ENCODE measurements at places on chromosomes 2 and 18. TPM values are rescaled to one million over a fixed set of nuclear protein-coding genes. Genes with fewer than 3 reads are reported as not detected.

DNA sequence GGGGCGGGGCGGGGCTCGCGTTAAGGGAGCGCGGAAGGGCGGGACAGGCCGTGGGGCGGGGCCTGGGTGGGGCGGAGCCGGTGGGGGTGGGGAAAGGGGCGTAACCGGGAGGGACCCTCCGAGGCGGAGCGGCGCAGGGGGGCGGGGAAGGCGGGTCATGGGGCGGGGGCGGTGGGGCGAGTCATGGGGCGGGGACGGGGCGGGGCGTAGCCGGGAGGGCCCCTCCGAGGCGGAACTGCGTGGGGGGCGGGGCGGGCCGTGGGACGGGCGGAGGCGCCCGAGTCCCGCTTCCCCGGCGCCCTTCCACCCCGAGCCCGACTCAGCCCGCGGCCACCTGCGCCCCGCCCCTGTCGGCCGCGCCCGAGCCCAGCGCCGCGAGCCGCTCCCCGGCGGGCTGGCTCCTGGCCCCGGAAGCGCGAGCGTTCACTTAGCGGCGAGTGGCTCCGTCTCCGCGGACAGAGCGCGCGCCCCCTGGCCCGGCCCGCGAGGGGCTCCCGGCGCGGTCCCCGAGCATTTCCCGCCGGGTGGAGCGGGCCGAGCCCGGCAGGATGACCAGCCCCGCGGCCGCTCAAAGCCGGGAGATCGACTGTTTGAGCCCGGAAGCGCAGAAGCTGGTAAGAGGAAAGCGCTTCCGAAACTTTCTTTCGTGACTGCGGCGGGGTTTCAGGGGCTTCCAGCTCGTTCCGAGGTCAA, 64.7 kb downstream of the LRRFIP1 start:
- no peaks in the 10 kb centered on the region for H3K36me3 ChIP-seq
- peak; percentile 85 for DNase-seq
- H3K27ac ChIP-seq: peak overlapping the region; percentile 95
- H3K4me1 ChIP-seq: peaks cover 39% of the 10 kb centered on the region

DNA sequence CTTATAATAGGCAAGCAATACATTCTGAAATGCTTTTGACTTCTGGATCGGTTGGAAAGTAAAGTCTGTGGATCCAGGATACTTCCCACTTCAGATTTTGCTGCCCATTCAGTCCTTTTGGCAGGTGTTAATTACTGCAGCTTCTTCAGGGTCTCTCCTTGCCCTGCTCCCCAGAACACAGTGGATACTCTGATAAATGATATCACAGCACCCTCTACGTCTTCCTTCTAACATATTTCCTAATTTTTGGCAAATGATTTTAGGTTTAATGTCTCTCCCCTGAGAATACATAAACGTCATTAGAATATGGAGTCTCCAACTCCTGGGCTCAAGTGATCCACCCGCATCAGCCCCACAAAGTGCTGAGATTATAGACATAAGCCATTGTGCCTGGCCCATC, 249.8 kb downstream of the NYAP2 start:
- DNase-seq: no peak
- H3K27ac ChIP-seq: no peak overlapping the region
- H3K4me1 ChIP-seq: no peaks in the 10 kb centered on the region
- peaks cover 4% of the 10 kb centered on the region for H3K27me3 ChIP-seq
- no peaks in the 10 kb centered on the region for H3K36me3 ChIP-seq

Gene NLRC4
- total RNA-seq: not detected

DNA sequence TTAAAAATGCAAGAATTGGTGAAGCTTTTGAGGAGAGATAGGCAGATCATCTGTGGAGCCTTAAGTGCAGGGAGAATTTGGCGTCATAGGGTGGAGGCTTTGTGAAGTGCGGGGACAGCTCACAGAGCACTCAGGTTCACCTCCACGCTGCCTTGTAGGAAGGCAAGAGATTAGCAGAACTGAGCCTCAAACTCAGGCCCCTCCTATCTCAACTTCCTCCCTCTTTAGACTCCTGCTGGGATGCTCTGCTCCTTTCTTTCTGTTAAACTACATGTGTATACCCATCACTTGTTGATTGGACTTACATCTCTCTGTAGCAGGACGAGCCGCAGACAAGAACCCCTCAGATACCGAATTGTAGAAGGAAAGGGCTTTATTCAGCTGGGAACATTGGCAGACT, 422.2 kb downstream of the SETBP1 start:
- DNase-seq: no peak
- H3K4me3 ChIP-seq: no peak overlapping the region
- peaks cover 2% of the 10 kb centered on the region for H3K4me1 ChIP-seq

DNA sequence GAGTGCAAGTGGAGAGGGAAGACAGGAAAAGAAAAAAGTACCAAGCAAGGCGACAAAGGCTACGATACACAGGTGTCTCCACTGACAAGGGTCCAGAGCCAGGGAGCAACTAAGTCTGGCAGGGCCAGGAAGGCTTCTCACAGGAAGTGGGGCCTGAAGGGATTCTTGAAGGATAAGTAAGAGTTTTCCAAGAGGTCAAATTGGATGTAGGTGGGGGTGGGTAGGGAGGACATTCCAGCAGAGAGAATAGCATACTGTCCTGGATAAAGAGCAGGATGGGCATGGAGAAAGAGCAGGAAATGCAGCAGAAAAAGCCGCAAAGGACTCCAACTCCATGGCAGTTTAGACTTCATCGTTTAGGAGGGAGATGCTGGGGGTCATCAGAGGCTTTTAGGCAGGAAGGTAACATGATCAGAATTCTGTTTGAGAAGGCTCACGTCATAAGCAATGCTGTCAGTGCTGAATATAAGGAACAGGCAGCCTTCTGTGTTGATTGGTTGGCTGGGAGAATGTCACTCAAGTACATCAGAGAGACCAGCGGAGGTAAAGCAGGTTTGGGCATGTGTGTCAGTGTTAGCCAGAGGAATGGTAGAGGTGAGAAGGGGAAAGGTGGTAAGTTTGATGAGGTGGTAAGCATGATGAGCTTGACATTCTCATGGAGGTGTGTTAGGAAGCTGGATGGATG, 35.1 kb downstream of the ARHGAP25 start:
- peaks cover 11% of the 10 kb centered on the region for H3K4me1 ChIP-seq
- no peaks in the 10 kb centered on the region for H3K27me3 ChIP-seq

GRCh38 chr2:134460583-134460998, 206.7 kb downstream of the MGAT5 start:
- no peak overlapping the region for H3K27ac ChIP-seq
- DNase-seq: peak; percentile 58
- H3K4me1 ChIP-seq: no peaks in the 10 kb centered on the region
- H3K36me3 ChIP-seq: peaks cover 2% of the 10 kb centered on the region
- no peak overlapping the region for H3K4me3 ChIP-seq

DNA sequence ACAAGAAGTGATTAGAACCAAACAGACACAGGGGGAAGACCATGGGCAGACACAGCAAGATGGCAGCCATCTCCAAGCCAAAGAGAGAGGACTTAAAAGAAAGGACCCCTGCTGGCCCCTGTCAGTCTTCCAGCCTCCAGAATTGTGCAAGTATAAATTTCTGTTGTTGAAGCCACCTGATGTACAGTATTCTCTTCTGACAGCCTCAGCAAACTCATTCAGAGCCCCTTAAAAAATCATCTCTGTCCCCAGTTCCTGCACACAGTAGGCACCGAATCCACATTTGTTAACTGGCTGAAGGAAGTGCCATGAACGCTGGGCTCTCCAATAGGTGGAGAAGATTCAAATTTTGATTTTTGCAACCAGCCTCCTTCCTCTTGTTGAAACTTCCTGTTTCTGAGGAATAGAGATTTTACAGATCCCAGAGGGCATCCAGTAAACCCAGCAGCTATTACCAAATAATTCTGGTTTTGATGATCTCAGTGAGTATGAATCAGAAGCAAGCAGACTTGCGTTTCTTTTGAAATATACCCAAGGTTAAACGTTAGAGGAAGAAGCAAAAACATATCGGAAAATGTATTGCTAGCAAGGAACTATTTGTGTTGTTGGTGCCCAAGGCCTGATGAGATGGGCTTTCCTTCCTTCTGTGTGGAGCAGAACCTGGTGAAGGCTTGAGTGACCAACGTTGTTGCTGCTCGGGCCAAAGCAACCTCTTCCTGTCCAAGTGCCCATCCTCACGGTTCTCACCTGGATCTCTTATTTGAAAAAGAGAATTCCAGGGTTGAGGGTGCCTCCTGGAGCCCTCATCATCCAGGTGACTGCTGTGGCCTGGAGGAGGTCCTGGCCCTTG, 47.7 kb upstream of the PLB1 start:
- H3K4me3 ChIP-seq: no peak overlapping the region
- peaks cover 41% of the 10 kb centered on the region for H3K4me1 ChIP-seq
- H3K27me3 ChIP-seq: no peaks in the 10 kb centered on the region
- DNase-seq: peak; percentile 85

DNA sequence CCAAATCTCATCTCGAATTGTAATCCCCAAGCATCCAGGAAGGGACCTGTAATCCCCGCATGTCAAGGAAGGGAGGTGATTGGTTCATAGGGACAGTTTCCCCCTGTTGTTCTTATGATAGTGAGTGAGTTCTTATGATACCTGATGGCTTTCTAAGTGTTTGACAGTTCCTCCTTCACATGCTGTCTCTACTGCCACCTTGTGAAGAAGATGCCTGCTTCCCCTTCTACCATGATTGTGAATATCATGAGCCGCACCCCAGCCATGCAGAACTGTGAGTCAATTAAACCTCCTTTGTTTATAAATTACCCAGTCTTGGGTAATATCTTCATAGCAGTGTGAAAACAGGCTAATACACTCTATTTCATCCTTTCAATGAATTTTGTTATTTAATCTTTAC, 446.7 kb downstream of the RNF144A start:
- H3K27ac ChIP-seq: no peak overlapping the region
- no peak overlapping the region for H3K4me3 ChIP-seq
- H3K36me3 ChIP-seq: no peaks in the 10 kb centered on the region
- H3K4me1 ChIP-seq: no peaks in the 10 kb centered on the region

Gene MAB21L4
- total RNA-seq: not detected

Gene NTSR2
- total RNA-seq: under 0.01 TPM

DNA sequence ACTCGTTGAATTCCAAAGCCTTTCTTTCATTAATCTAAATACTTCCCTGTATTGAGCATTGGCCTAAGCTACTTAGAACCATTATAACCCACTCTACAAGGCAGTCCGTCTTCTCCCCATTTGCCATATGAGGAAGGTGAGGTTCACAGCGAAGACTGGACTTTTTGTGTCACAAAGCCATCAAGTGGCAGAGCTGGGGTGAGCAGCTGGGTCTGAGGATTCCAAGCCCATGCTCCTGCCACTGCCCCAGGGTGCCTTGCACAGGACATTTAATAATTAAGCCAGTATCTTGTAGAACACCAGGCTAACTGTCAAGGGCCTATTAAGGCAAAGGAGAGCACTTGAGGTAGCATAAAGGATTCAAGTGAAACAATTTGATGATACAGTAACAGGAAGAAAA, 68.8 kb upstream of the ZNF397 start:
- no peak overlapping the region for H3K27ac ChIP-seq
- no peak overlapping the region for H3K4me3 ChIP-seq
- no peaks in the 10 kb centered on the region for H3K4me1 ChIP-seq
- DNase-seq: no peak
- no peaks in the 10 kb centered on the region for H3K27me3 ChIP-seq
- H3K36me3 ChIP-seq: no peaks in the 10 kb centered on the region

- H3K27me3 ChIP-seq: peaks cover 3% of the 10 kb centered on the region
- no peak overlapping the region for H3K4me3 ChIP-seq
- no peak for DNase-seq
- no peak overlapping the region for H3K27ac ChIP-seq
- no peaks in the 10 kb centered on the region for H3K36me3 ChIP-seq
Observed at GRCh38 chr2:96970910-96971309, 15.5 kb downstream of the FAM178B start.

- no peak overlapping the region for H3K4me3 ChIP-seq
- no peak for DNase-seq
- H3K36me3 ChIP-seq: no peaks in the 10 kb centered on the region
- no peaks in the 10 kb centered on the region for H3K27me3 ChIP-seq
- no peak overlapping the region for H3K27ac ChIP-seq
Observed at GRCh38 chr2:211665299-211665698, 873.3 kb downstream of the ERBB4 start.

Gene HADHB
- total RNA-seq: 130 TPM

GRCh38 chr2:228689053-228689452, 507.6 kb upstream of the SPHKAP start:
- H3K27ac ChIP-seq: no peak overlapping the region
- H3K4me3 ChIP-seq: no peak overlapping the region
- no peak for DNase-seq
- no peaks in the 10 kb centered on the region for H3K27me3 ChIP-seq
- no peaks in the 10 kb centered on the region for H3K36me3 ChIP-seq
- H3K4me1 ChIP-seq: peaks cover 3% of the 10 kb centered on the region

Gene SNORC
- total RNA-seq: 0.83 TPM

DNA sequence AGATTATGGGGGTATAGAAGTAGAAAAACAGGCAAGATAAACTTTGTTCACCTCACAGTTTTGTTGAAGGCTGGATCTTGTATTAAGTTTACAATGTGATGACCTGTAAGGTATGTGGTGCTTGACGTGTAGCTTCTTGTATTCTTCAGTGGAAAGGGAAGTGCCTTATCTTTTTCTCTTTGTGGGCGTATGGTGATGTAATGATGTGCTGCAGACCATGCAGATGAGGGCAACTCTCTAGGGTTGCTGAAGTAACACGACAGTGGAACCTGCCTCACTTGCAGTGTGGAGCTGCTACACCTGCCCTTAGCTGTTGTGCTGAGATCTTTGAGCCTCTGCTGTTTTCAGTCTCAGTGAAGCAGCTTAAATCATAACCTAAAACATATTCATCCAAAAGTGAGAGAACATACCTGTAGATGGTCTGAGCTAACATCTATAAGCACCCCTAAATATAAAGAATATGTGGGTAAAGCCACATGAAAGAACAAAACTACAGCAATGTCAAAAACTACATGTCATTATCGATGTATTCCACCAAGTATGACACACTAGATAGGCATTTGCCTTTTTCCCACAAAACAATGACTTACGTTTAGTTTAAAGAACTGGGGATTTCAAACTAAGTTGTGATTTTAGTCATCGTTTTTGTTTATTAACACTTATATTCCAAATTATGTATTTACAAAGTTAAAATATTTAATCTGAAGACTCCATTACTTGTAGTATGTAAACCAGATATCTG, 1144.1 kb downstream of the CNTNAP5 start:
- DNase-seq: peak; percentile 17
- H3K27me3 ChIP-seq: no peaks in the 10 kb centered on the region
- H3K4me3 ChIP-seq: no peak overlapping the region
- no peak overlapping the region for H3K27ac ChIP-seq
- no peaks in the 10 kb centered on the region for H3K36me3 ChIP-seq
- no peaks in the 10 kb centered on the region for H3K4me1 ChIP-seq

DNA sequence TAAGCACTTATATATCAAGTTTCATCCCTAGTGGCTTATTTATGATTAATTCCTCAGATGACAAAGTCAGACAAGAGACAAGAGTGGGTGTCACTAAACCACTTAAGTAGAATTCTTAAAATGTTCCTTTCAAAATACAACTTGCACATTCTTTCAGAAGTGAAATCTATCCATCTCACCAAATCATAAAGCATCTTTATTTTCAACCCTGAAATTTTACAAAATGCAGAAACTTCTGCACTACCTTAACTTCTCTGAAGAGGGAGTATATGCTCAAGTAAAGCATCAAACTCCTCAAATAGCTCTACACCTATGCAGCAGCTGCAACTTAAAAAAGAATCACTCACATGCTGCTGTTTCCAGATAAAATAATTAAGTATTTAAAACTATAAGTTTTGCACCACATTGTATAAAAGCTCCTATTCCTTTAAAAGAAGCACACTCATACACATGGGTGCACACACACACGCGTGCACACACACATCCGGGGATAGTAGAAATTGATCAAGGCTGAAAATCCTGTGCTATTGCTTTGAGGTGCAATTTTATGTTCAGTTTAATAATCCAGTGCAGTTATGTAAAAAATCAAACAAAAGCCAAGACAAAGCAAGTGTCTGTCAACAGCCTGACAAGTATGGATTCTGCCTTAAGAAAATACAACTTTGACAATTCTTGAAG, 244.5 kb downstream of the TCF4 start:
- no peak overlapping the region for H3K27ac ChIP-seq
- H3K27me3 ChIP-seq: no peaks in the 10 kb centered on the region
- H3K36me3 ChIP-seq: no peaks in the 10 kb centered on the region
- H3K4me3 ChIP-seq: no peak overlapping the region
- H3K4me1 ChIP-seq: peaks cover 2% of the 10 kb centered on the region
- DNase-seq: peak; percentile 59

Gene LHCGR
- total RNA-seq: not detected

Data from fibroblast of lung (primary cell).